ENCODE measurements at places on chromosomes 13 and 19.

DNA sequence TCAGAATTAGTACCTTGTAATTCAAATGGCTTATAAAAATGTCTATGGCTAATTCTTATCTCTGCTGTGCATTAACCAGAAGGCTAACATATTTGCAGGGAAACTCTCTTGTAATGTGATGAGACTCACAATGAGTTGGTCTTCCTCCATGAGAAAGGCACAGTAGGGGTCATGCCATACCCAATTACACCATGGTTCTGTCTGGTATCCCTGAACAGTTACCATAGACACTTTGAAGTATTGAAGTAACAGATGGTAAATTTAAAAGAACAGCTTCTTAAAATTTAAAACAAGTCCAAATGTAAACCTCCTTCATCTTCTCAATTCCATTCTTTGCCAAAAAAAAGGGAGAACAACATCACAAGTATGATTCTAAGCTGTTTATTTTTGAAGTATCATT lies 22.6 kb upstream of the SLAIN1 start:
- no peak for DNase-seq

GRCh38 chr13:33388286-33388998 lies 102.9 kb upstream of the STARD13 start:
- no peak for DNase-seq

DNA sequence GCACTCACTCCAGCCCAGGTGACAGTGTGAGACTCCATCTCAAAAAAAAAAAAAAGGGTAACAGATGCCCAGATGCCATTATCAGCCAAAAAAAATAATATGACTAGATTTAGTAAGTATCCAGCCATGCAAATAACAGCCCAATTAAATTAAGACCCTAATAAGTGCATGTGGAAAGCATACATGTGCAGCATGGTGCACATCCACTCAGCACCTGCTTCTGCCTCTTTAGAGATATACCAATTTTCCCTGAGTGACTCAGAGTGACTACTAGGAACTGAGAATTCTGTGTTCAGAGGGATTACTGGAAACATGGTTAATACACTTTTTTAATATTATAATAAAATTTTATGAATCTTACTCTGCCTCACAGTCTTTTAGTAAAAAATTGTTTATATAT lies 29.8 kb upstream of the ZNF675 start:
- DNase-seq, result no peak

DNA sequence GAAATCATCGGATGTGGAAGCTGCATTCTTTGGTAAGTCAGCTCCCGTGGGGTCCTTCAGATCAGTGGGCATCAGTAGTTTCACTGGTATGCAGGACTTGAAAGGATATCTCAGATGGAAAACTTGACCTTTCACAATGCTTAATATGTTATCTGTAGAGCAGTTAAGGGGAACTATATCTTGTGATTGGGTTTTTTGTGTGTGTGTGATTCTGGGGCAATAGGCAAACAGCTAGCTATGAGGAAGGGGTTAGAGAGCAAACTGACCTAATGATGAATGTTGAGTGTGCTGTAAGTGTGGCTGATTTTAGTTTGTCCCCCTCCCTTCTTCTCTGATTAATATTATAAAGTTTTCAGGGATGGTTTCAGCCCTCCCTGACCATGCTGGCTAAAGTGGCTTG lies 53.3 kb downstream of the ACSBG2 start:
- no peak for DNase-seq

GRCh38 chr13:54486421-54487166 lies 1458.0 kb downstream of the OLFM4 start:
- DNase-seq, result no peak

GRCh38 chr13:110149036-110149435 lies 157.9 kb downstream of the COL4A1 start:
- no peak for DNase-seq

GRCh38 chr19:7535998-7536695 lies 630 bp downstream of the PNPLA6 start:
- no peak for DNase-seq

- no peak for DNase-seq
Observed at GRCh38 chr19:51470966-51471365, 7.4 kb upstream of the CEACAM18 start.

Measured in activated T-helper 2 cell treated with anti-CD3 and anti-CD28 coated beads, Interferon-gamma antibody, Interleukin-2, Interleukin-4, amounts not matched to agents 10 μg/mL and 5 μg/mL and 100 μg/mL, durations not matched to agents 14 hours and 24 hours and 36 hours (primary cell).